Stimulated activated CD8-positive, alpha-beta memory T cell treated with anti-CD3 and anti-CD28 coated beads, Interleukin-4, amount 100 ng/mL, for 4 hours (primary cell): ENCODE measurements at places on chromosomes 1 and 21.

GRCh38 chr1:93977598-93977945 lies 68.3 kb upstream of the GCLM start:
- no peak for DNase-seq

DNA sequence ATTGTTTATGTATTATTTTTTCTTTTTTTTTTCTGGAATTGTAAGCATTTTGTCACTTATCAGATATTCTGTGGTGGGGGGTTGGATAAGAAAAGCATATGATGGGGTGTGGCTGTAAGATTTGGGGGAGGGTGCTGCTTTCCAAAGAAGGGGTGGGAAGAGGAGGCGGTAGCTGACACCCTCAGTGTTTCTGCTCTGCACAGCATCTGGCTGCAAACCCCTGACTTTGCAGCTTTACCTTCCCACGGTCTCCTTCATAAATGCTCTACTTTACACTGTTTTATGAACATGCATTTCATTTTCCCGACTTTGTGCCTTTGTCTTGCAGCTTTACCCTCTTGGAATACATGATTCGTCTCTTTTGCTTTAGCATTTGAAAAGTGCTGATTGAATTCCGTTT lies 7.6 kb downstream of the FMN2 start:
- no peak for DNase-seq

DNA sequence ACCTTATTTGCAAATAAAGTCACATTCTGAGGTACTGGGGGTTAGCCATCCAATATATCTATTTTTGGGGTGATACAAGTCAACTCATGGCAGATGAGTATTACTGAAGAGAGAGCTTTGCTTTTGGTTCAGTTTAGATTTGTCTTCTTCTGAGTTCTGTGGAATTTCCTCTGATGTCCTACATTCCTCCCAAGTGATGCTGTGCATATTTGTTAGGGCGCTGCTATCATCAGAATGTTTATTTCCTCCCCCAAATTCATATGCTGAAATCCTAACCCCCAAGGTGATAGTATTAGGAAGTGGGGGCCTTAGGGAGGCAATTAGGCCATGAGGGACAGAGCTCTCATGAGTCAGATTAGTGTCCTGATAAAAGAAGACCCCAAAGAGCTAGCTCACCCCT lies 96.2 kb upstream of the WLS start:
- DNase-seq: no peak

- DNase-seq: no peak
These were observed 27.8 kb upstream of the FMOD start for GRCh38 chr1:203378556-203379245.
